GM20000 (cell line): ENCODE measurements at places on chromosomes 12 and 14.
A peak's percentile ranks its signal among the peaks of the same experiment; 100 is the strongest.

DNA sequence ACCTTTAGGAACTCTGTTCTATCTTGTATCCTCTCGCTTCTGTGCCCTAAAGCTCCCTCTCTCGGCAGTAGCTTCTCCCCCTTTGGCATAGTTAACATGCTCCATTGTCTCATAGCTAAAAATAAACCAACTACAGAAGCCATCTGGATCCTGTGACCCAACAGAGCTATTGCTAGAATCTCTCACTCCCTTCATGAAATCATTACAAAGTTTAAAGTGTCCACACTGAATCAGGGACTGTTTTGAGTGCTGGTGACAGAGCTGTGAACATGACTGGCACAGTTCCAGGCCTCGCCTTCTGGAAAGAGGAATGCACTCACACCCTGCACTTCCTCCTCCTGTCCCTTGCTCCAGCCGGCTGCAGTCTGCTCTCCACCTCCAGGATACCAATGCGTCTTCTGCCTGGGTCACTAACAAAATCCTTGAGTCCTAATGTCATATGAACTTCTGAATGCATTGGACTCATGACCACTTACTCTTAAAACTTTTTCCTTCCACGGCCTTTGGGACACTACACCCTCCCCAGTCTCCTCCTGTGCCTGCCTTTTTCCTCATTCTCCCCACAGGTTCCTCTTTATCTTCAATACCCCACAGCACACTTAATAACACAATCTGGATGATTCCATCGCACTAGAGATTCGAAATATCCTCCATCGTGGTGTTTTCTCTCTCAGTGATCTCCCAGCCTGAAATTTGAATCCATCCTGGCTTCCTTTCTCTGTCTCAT lies 13.2 kb downstream of the PLBD1 start:
- no peak for DNase-seq

DNA sequence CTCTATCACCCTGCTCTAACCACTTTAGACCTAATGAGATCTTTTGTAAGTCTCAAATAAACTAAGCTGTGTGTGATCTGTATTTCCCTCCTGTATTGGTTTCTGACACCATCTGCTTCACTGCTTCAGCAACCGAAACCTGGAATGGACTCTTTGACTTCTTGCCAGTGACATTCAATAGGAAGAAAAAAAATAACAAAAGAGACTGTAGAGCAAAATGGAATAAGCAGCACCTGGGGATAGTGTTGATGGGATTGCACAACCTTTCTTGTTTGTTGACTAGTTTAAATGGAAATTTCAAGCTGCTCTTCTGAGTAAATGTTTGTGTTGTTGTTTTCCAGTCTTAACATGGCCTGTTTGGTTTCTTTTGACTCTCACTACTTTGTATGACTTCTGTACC lies 888.6 kb upstream of the SEL1L start:
- DNase-seq, result no peak

DNA sequence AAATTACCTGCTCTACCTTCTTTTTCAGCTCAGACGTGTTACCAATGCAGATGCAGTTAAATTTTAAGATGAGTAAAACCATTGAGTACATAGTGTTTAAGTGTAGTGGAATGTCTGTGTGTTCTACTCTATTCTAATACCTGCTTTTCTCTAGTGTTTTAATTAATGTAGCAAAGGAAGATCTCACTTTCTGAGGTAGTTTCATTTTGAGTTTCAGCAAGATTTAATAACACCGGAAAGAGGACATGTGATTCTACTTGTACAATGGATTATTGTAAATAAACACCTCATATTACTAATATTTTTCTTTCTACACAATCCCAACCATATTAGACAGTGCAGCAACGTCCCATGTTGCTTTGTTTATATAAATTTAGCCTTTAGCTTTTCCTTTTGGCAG lies 315.4 kb downstream of the RAD51B start:
- no peak for DNase-seq

DNA sequence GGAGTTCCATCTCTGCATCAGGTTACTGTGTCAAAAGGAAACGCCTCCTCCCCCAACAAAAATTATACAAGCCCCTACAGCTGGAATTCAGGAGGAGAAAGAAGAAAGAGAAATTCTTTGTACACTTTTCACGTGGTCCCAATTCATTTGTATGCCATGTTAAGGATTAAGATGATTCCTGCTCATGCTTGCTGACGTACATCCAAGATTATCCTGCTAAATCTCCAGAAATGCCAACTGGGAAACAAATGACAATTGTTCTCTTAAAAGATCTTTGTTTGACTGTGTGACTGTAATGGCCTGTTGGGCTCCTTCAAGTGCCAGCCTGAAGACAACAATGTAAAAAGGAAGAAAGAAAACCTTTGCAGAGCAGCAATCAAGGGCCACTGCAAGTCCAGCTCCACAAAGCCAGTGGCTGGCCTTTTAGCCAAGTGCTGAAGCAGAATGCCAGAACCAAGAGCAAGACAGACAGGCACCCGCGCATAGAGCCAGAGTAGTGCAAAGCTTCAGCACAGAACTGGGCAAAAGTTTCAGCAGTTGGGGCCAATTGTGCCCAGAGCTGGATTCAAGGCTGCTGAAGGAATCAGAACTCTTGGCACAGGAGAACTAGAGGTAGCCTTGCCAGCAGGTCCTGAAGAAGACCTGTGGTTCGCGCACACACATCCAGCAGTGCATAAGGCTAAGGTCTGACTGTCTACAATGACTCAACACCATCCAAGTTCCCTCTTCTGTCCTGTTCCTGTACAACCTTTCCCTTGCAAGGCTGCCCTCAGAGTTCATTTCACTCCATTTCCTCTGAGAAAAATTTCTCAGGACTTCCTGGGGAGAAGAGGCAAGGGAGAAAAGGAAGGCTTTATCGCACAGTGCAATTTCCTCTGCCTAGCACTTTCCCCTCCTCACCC lies 209.7 kb upstream of the BMP4 start:
- no peak for DNase-seq

GRCh38 chr12:96212456-96213375 lies 18.5 kb downstream of the ELK3 start:
- no peak for DNase-seq

DNA sequence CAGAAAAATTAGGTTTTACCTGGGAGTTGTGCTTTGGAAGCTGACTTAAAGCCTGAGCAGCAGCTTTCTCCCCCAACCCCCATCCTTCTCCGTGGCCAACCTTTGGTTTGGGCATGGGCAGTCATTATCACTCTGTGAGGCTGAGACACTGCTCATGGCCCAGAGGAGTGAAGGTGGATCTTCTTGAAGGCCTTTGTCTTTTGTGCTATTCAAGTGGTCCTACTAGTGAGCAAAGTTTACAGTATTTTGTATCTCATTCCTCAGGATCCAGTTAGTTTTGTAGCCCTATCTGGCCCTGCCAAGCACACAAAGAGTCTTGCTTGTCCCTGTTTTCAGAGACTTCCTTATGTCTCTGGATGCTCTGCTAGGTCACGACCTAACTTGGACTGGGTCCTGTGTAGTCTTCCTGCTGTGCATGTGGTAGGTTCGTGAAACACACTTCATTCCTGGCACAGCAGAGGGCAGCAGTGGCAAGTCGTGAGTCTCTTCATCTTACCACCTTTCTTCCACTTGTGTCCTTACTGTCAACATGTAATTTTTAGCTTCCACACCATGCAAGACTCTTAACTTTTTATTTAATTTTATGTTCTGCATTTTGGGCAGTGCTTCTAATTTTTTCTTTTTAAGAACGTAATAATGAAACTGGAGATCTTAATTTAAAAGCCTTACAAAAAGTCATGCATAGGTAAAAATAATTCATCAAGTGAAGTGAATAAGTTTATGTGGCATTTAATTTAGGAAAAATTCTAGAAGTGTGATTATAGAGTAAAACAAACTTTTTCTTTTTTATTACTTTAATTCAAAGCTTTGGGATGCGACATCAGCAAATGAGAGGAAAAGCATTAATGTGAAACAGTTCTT lies 53.7 kb downstream of the APAF1 start:
- DNase-seq, result peak; percentile 54

DNA sequence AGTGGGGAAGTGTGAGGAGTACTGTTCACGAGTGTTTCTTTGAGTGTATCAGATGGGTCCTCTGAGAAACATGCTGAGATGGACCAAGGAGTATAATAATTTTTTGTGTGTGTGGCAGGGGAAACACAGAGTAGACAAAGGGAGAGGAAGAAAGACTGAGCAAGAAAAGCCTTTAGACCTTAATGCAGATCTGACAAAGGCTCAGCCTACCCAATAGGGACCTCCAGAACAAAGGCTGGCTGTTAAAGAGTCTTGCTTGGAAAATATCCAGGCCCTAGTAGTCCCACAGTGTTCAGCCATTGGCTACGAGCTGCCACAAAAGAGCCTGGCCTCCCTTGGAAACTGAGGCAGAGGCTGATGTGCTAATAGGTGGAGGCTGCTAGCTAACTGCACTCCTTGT lies 13.5 kb downstream of the COQ5 start:
- DNase-seq, result no peak

- DNase-seq, result no peak
Observed at GRCh38 chr12:1720494-1720893, 29.6 kb downstream of the ADIPOR2 start.

GRCh38 chr14:72948481-72949138 lies 22.3 kb downstream of the DCAF4 start:
- DNase-seq, result peak; percentile 72

DNA sequence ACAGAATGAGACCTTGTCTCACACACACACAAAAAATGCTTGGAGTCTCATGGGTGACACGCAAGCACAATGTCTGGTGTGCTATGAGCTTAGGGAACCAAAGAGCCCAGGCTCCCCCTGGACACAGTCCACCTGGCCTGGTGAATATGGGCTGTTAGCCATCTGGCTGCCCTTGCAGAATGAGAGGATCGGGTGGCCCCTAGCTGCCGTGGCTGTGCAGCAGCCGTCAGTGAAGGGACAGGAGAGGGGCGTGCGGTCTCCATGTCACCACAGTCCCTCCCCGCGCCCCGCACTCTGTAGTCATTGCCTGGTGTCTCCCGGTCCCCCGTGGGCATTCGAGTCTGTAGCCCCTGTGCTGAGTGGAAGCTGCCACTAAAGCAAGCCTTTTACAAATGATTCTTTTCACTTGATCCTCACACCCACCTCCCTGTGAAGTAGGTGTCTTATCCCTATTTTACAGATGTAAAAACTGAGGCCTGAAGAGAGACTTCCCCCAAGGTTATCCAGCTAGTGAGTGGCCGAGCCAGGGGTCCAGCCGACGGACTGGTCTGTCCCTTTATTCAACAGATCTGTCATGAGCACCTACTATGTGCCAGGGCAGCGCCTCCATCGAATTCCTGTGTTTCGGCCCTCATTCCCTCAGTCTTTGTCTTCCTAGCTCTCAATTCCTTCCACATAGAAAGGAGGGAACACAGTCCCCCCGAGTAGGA lies 18.8 kb downstream of the MVK start:
- DNase-seq, result no peak

GRCh38 chr14:57660208-57660607 lies 166.6 kb upstream of the CCDC198 start:
- DNase-seq, result no peak

- no peak for DNase-seq
Observed at GRCh38 chr12:46209170-46209569, 59.7 kb downstream of the SLC38A1 start.

DNA sequence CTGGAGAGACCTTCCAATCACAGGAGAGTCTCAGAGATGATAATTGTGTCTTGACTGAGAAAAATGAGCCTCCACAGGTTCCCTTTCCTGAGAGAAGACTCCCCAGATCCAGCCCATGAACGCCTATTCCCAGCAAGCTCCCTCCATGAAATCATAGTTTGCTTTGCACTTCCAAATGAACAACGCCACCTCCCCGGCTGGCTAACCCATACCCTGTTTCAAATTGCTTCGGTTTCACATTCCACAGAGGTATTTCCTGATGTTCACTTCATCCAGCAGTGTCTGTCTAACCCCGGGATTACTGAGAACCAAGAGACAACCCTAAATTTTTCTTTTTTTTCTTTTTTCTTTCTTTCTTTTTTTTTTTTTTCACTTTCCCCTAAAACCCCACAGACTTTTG lies 124.1 kb upstream of the RFLNA start:
- DNase-seq, result no peak

- peak; percentile 49 for DNase-seq
Observed at GRCh38 chr14:70780396-70781075, 28.8 kb downstream of the MAP3K9 start.

GRCh38 chr12:89212339-89212771 lies 139.9 kb downstream of the DUSP6 start:
- DNase-seq, result no peak

GRCh38 chr12:6787309-6787708 lies 2.0 kb upstream of the CD4 start:
- no peak for DNase-seq

DNA sequence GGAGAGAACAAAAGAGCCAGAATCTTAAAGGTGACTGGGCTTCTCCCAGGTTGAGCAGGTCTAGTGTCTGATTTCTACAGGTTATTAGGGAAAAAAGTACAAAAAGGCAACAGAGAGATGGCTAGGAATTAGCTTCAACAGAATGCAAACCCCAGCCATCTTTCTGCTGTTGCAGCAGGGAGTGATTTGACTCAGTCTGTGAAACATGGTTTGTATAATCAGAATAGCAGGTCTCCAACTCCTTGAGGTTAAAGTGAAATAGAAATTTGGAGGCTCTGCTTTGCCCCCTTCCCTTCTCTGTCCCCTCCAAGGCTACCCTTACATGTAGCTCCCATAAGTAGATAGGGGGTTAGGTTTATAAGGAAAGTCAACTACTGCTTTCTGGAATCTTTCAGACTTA lies 105.8 kb downstream of the AKAP6 start:
- DNase-seq, result no peak

- DNase-seq, result no peak
Observed at GRCh38 chr14:65709576-65709975, 297.0 kb downstream of the FUT8 start.

GRCh38 chr14:97707603-97708002 lies 910.4 kb downstream of the VRK1 start:
- DNase-seq, result no peak

DNA sequence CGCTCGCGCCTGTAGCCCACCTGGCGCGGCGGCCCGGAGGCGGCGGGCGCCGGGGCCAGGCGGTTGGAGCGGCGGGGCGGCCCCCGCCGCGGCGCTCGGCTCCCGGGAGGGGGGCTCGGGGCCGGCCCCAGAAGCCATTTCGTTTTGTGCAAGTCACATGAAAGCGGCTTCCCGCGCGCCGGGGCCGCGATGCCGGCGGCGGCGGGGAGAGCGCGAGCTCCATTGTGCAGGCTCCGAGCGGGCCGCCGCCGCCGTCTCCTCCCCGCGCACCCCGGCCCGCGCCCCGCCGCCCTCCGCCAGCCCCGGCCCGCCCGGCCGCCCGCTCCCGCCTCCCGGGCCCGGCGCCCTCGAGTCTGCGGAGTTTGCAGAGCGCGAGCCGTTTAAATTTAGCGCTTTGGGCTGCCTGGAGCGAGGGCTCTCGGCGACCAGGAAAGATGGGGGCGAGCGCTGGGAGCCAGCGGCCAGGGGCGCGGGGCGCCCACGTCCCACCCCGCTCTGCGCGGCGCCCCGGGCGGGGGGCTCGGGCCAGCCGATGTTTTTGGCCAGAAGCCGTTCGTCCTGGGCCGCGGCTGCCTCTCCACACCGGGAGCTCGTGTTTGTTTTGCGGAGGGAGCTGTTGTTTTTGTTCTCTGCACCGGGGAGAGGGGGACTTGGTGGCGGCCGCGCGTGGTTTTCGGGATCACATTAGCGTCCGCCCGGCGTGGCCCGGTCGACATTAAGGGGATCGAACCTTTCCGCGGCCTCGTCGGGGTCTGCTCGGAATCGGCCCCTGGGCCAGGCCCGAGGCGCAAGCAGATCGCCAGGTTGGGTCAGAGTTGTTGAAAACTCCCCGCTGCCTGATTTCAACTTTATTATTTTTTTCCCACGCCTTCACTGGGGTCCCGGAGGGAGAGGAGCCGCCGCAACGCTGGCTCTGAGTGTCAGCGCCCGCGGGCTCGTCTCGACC lies 982 bp downstream of the BCL7A start:
- DNase-seq, result peak; percentile 75
